ENCODE measurements at places on chromosomes 12 and 14.

- no peak for DNase-seq
Observed at GRCh38 chr12:65535946-65536345, 257.5 kb downstream of the MSRB3 start.

- no peak for DNase-seq
Observed at GRCh38 chr12:51923506-51924365, 16.4 kb downstream of the ACVRL1 start.

GRCh38 chr14:91413547-91414474, 3.8 kb downstream of the CCDC88C start:
- no peak for DNase-seq

- peak; percentile 32 for DNase-seq
Observed at GRCh38 chr12:64825143-64826021, 935 bp downstream of the TBC1D30 start.

DNA sequence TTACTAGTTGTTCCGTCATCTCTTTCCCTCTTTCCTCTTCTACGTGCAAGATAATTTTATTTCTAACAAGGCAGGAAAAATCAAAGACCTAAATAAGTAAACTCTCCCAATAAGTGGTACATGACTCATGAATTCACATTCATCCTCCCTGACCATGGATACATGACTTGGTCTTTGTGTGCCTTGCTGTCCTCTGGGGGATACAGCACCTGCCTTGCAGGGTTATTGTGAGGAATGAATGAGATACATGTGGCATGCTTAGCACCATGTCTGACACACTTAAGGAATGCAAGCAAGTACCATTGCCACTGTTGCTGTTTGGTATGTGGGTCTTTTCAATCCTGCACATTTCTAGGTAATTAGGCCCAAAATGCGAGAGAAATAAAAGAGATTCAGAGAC, 208.4 kb downstream of the DPF3 start:
- DNase-seq: no peak

GRCh38 chr12:97984974-97985580, 522.5 kb downstream of the RMST start:
- DNase-seq: no peak

DNA sequence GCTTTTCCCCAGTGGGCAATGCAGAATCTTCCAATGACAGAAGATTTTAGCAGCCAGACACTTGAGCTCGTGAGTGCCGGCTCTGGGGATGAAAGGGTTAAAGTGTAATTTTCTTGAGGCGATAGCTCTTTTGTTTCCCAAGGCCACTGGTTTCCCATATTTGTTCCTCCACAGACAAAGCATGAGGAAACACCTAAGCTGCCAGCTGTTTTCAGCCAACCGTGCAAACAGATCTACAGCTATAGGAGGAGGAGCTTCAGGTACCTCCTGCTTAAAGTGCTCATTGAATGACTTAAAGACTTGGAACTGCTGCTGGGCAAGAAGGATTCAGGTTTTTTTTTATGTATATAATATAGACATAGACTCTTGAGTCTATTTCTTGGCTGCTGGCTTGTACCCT, 1311.5 kb downstream of the TMEM121 start:
- no peak for DNase-seq

DNA sequence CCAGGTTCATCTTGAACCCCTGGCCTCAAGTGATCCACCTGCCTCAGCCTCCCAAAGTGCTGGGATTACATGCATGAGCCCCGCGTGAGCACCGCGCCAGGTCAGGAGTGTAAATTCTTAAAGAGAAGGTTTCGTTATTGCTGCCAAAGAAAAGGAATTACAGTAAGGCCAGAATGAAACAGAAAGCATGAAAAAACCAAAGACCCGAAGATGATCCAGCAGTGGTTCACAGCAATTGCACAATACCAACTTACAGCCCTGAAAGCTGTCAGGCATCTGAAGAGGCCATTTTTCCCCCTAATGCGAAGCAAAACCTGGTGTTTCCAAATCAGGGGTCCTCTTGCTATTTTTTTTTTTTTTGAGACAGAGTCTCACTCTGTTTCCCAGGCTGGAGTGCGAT, 10.3 kb downstream of the RBM23 start:
- no peak for DNase-seq

DNA sequence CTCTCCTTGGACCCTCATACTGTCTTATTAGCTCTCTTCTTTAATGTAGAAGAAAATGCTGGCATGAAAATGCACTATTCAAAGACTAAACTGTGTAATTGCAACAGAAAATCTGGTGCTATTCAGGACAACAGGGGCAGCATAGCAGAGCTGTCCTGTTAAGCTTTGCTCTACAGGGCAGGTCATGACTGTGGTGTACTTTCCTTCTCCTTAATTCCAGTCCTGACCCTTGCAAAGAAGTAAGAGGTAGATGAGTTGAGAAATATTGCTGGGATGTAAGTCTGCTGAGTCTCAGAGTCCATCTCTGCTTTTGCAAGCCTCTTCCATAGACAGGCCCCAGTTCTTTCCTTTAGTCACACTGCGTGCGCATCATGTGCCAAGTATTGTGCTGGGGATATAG, 52.6 kb upstream of the STK38L start:
- no peak for DNase-seq

DNA sequence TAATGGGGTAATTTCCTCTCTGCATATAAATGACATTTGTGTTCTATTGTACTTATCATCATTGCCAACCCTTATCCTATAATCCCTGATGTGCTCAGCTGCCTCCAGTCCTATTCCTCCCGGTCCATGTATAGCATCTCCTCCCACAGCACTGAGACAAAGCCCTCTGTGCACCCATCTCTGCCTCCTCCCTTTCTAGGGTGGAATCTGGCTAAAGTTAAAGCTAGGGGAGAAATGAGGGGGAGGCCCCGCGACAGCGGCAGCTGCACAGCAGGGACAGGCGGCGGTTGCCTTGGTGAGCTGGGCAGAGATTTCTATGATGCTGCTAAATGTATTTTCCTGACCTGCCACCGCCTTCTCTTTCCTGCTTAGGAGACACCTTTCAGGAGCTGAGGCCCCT, 12.8 kb upstream of the ZDHHC22 start:
- DNase-seq: peak; percentile 47

GRCh38 chr14:105346876-105347586, 32.5 kb downstream of the PACS2 start:
- DNase-seq: no peak

DNA sequence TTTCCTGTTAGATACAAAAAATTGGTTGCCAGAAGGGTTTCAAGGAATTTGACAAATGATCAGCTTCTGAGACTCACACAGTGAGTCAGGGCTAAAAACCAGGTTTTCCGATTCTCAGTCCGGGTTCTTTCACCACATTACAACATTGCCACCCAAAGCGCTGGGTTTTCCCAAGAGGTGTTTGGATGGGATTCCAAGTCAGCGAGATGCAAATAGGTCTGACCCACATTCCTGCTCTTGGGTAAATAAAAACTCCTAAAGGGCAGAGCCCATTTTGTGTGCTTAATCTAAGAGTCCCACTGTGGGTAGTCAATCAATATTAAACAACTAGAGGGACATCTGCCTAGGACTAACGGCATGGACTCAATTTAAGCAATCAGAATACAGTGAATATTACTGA, 5.4 kb upstream of the RIC8B start:
- no peak for DNase-seq

GRCh38 chr14:55771242-55771981, 191.4 kb downstream of the KTN1 start:
- DNase-seq: no peak

GRCh38 chr12:114684870-114685273, 897 bp upstream of the TBX3 start:
- DNase-seq: no peak

DNA sequence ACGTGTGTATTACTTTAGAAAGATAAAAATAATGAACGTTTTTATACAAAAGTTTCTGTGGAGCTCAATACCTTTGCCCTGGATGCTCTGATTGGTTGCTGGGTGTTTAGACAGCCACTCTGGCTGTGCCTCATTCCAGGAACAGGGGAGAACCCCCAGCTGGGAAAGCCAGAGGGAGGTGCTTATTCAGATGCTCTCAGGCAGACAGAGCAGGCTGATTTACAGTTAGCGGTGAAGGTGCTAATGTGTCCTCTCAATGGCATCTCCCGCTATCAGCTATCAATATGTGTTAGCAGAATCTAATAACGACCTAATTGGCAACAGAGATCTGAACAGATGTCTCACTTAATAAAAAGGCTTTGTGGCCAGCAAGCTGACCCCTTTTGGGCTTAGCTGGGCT, 402.3 kb downstream of the NUAK1 start:
- no peak for DNase-seq

DNA sequence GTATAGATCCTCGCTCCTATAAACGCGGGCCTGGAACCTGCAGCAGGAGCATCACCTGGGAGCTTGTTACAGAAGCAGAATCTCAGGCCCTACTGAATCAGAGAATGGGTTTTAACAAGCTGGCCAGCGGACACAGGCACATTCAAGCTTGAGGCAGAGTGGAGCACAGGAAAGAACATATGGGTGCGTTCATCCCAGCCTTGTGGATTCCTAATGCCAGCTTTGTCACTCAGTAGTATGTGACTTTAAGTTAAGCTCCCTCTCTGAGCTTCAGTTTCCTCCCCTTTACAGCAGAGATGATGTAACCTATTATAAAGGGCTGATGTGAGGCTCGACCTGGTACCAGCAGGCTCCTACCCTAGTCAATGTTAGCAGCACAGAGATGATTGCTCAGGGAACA, 204.9 kb downstream of the ZFP36L1 start:
- DNase-seq: no peak

- DNase-seq: no peak
Observed at GRCh38 chr14:49982082-49982481, 89.2 kb downstream of the ARF6 start.

GRCh38 chr12:54017027-54017788, 8.4 kb downstream of the HOXC8 start:
- peak; percentile 90 for DNase-seq

- DNase-seq: no peak
Observed at GRCh38 chr12:32454075-32454474, 54.7 kb downstream of the FGD4 start.

GRCh38 chr12:9118158-9118557, 2.4 kb upstream of the A2M start:
- no peak for DNase-seq

DNA sequence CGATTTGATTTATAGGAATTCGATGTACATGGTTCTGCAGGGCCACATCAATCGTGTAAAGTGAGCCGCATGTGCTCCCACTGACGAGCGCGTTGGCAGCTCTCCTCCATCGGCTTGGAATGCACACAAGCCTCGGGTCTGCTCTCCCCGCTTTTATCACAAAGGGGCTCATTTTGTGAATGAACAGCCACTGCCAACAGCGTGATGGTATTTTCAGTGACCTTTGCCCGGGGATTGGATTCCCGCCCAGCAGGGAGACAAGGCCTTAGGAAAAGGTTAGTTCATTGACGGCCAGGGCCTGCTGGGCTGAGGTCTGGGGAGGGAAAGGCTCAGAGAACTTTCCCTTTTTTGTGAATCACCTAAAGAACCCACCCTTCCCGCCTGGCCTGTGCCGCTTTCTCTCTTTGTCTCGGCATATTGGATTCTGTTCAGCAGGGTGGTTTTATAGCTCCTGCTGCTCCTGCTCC, 232.1 kb downstream of the MSRB3 start:
- no peak for DNase-seq

GRCh38 chr12:82174383-82174782, 183.8 kb downstream of the CCDC59 start:
- DNase-seq: peak; percentile 98

- no peak for DNase-seq
Observed at GRCh38 chr12:29073631-29074239, 75.3 kb upstream of the FAR2 start.

GRCh38 chr12:31768046-31768445, 39.2 kb upstream of the AMN1 start:
- no peak for DNase-seq

DNA sequence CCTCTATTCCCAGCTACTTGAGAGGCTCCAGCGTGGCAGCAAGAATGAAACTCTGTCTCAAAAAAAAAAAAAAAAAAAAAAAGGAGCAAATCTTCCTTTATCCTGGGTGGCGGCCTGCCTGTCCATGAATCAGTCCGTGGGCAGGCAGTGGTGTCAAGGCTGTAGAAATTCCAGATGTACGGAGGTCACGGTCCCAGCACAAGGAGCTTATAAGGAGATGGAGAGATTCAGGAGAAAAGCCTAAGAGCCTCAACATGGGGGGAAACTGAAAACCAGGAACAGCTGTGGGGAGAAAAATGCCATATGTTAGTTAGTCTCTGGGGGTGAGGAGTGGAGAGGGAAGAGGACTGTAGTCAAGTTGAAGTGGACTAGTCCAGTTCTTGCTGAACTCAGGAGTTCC, 130.5 kb upstream of the CRY1 start:
- DNase-seq: no peak

GRCh38 chr14:102695167-102695555, 82.1 kb upstream of the TRAF3 start:
- DNase-seq: no peak

DNA sequence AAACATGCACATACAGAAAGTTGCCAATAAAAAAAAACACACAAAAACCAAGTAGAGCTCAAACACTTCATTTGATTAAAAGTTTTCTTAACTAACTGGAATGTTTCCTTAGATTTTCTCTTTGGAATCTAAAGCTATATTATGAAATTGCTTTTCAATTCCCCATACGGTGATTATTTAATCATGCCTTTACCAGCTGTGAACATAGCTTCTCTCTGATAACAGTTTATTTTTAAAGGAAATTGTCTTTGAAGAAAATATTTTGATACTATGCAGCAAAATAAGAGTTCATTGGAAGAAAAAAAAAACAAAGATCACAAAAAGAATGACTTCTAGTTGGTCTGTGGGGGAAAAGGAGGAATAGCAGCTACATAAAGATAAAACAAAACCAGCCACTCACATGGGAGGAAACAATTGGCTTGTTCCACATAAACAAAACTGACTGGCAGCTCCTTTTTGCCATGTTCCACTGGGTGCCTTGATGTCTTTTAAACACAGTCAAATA, 71.4 kb downstream of the BMP4 start:
- no peak for DNase-seq

DNA sequence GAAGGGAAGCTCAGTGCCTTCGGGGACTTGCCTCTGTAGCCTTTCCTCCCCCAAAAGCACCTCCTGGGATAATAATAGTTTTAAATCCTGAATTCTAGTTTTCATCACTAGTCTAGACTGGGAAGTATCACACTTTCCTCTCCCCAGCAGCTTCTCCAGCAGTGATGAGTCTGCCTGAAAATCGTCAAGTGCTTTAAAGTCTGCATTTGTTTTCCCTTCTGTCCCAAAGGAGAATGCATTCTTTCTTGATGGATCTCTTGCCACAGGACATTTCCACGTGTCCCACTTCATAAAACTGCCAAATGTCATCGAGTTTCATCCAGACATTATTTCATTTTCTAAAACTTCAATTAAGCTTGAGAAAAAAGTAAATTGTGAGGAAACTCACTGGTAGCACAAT, 15.0 kb downstream of the CSRP2 start:
- DNase-seq: no peak
